ENCODE measurements at places on chromosomes 4 and X. TPM values are rescaled to one million over a fixed set of nuclear protein-coding genes. Genes with fewer than 3 reads are reported as not detected.

DNA sequence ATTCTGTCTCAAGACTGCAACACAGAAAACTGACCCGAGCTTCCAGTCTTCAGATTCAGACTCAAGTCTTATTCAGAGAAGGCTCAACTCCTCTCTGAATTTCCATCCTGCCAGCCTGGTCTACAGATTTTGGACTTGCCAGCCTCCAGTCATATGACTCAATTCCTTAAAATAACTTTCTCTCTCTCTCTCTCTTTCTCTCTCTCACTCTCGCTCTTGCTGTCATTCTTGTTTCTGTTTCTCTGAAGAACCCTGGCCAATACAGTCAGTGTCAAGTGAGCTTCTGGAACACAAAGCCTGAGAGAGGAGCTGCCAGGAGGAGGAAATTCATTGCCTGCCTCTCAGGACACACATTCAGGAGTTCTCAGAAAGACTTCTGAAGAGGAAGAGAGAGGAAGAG, 154.9 kb downstream of the PARM1 start:
- DNase-seq = no peak

- no peak for DNase-seq
Measured at GRCh38 chrX:103756736-103757135, 19.9 kb upstream of the PLP1 start.

GRCh38 chr4:159051245-159052071, 51.4 kb upstream of the RAPGEF2 start:
- no peak for DNase-seq

The CENPE gene
- polyA plus RNA-seq = 0.25 TPM

DNA sequence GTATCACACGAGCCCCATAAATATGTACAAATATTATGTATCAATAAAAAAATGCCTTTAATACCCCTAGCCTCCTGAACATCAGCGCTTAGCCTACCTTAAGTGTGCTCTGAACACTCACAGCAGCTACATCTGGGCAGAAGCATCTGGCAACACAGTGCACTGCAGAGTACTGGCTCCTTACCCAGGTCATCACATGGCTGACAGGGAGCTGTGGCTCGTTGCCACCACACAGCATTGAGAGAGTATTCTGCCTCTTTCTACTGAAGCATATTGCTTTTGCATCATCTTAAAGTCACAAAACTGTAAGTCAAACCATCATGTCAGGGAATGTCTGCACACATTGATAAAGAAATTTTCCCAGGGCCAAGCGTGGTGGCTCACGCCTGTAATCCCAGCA, 55.2 kb downstream of the TRIML1 start:
- DNase-seq = no peak

- DNase-seq = no peak
Measured at GRCh38 chr4:139458543-139458942, 4.6 kb downstream of the RAB33B start.

The MAGEC1 gene
- polyA plus RNA-seq = not detected

DNA sequence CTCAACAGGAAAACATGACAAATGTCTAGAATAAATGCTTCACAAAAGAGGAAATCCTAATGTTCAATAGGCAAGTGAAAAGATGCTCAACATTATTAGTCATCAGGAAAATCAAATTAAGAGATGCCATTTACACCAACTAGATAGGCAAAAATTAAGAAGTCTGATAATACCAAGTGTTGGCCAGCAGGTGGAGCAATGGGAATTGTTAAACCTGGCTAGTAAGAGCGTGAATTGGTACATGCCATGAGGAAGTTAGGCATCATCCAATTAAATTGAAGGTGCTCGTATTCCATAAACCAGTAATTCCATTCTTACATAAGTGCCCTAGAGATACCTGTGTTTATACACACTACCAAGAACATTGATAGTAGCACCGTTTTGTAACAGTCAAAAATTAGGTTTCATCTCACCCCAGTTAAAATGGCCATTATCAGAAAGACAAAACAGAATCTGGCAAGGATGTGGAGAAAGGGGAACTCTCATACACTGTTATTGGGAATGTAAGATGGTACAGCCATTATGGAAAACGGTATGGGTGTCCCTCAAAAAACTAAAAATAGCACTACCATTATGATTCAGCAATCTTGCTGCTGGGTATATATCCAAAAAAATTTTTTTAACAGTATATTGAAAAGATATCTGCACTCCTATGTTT, 14.0 kb upstream of the ZCCHC18 start:
- no peak for DNase-seq

GRCh38 chrX:153637121-153638040, 9.6 kb upstream of the DUSP9 start:
- DNase-seq = no peak

The NPNT gene
- 5.4 TPM for polyA plus RNA-seq

DNA sequence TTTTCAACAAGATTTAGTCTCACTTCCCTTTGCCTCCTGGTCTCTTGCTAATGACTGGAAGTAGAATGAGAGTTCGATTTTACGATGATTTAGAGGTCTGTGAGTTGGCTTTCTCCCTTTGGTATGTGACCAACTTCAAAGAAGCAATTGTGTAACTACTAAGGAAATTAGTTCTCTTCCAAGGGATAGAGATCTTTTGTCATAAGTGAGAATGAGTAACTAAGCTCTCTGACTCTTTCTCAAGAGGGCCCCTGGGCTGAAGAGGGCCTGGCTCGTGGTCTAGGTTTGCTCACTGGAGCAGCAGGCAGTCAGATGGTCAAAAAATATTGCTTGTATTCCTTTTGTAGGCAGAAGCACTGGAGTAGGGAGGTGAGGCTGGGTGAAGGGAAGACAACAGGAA, 176.3 kb downstream of the ENOX2 start:
- DNase-seq = no peak

- DNase-seq = no peak
Measured at GRCh38 chrX:12984603-12985319, 9.9 kb downstream of the TMSB4X start.

DNA sequence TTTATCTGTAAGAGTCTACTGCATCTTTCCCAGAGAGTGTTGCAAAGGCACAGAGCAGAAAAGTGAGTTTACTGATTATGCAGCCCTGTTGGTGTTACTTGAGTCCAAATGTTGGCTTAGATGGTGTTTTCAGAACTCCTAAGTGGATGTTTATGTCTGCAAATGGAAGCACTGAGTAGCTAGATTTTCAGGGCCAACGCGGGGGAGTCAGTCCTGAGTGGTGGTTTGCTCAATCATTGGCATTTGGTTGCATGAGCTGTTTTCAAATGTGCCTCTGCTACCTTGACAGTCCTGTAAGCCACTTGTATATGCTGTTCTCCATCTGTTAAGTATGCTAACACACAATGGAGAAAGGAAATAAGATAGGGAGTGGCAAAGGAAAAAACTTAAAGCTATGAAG, 45.4 kb downstream of the MAMLD1 start:
- DNase-seq = no peak

DNA sequence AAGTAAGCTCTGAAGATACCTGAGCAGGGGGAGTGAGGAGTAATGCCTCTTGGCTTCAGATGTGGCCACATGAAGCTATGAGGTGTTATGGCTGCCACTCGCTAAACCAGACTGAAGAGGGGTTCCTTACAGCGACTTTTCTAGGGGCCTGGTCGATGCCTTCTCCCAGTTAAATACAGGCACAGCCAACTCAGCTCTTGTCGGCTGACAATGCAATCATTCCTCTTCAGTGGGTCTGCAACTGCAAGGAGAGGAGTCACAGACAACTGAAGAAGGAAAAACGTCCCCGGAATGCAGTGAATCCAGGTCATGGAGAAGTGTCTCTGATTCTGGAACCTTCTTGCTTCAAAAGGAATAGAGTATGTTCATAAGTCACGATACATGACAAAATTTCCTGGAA, 106.4 kb downstream of the RNF150 start:
- no peak for DNase-seq

DNA sequence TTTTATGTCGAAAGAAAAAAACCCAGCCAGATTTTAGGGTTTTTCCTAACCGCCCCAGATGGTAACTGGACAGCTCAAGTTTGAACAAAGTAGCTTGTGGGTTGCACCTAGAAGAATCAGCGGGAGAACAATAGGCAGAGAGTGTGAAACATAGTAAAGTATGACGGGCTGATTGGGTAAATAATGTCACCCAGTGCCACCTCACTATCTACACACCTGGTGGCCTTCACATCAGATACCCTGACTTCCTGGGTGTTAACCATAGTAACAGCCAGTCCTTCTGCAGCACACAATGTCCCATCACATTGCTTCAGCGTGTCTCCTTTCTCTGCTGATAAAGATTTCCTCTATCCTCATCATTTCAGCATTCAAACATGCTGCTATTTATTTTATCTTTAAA, 159.1 kb upstream of the HS3ST1 start:
- DNase-seq = no peak

DNA sequence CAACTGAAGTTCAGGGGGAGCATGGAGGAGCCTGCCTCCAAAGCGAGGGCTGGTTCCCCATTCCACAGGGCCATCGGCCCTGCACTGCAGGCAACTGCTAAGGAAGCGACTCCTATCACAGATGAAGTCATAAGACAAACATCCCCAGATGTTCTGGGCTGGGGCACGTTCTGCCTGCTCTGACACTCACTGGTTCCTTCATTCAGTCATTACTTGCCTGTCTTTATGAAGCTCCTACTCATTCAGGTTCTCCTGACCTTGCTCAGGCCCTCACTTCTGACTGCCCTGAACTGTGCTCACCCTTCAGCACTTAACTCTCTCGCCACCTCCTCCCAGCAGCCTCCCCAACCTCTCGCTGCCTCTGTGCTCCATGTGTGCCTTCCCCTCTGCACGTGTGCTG, 2.5 kb upstream of the SLC2A9 start:
- DNase-seq = no peak

- DNase-seq = no peak
Measured at GRCh38 chr4:153758136-153758535, 1.7 kb downstream of the RNF175 start.

DNA sequence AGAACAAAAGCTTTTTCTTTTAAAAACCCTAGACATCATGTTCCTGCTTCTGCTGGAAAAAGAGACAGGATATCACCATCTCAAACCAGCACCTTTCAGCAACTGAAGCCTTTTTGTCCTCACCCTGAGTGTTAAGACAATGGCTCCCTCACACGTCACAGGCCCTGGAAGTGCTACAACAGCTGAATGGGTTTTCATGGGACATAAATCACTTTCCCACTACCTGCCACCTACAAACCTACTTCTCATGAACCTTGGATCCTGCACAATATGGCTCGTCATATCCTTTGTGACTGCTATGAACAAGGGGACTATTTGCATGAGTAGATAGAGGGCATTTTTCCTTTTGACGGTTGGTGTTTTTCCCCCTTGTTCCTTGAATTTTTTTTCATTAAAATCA, 93.6 kb downstream of the TSPAN5 start:
- no peak for DNase-seq

DNA sequence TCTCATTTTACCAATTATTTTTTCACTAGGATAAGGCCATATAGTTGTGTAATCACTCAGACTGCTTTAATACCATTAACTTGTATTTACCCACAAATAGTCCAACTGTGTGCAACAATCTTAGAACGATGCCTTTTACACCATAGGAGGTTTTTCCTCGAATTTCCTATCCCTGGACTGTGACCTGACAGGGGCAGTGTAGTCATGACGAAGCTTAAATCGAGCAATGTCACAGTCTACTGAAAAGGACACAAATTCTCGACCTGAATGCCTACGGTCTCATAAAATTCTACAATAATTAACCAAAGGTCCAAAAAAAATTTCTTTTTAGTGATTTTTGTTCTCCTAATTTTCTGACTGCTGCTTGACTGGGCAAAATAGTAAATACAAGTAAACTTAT, 208.9 kb downstream of the ADAMTS3 start:
- DNase-seq = no peak

GRCh38 chr4:85318415-85318814, 156.5 kb upstream of the ARHGAP24 start:
- DNase-seq = no peak

- DNase-seq = no peak
Measured at GRCh38 chrX:122445466-122445865, 738.6 kb upstream of the GRIA3 start.

The MAGEA4 gene
- polyA plus RNA-seq = not detected

GRCh38 chrX:98448524-98448923, 1564.8 kb downstream of the RPA4 start:
- DNase-seq = no peak

DNA sequence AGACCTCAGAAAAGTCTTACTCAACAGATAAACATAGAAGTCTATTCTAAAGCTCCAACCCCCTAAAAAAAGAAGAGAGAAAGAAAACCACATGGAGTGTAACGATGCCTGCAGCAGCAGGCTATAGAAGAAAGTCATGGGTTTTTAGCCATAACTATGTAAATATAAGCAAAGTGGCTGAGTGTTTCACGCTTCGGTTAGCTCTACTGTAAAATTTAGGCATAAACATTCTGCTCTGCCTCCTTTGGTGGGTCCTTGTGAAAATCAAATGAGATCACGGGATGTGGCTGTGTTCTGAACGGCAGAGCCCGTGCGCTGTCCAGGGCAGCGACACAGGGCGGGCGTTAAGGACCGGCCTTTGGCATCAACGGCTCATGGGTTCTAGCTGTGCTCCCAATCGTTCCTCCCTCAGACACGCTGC, 78.4 kb downstream of the IRF2 start:
- DNase-seq = no peak

GRCh38 chrX:46317163-46317562, 228.1 kb downstream of the ZNF674 start:
- no peak for DNase-seq

The CTAG1A gene
- not detected for polyA plus RNA-seq

GRCh38 chr4:130705023-130705422, 1609.1 kb downstream of the C4orf33 start:
- no peak for DNase-seq

DNA sequence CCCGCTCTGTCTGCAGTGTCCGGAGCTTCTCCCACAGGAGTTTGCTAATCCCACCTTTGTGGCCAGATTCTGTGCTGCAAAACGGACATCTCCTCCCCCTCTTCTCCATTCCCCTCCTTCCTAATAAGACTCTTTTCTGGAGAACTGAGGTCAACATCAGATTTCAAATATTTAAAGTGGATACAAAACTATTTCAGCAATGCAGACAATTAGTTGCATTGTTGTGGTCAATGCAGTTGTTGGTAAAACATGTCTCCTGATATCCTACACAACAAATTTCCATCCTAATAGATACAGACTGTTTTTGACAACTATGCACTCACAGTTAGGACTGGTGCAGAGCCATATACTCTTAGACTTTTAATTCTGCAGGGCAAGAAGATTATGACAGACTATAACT, 5.1 kb upstream of the MCUB start:
- DNase-seq = no peak

GRCh38 chr4:3689576-3690550, 76.3 kb upstream of the ADRA2C start:
- DNase-seq = peak; percentile 34

Measured in psoas muscle (tissue), 8 donors.